ENCODE measurements at places on chromosomes 4 and X.
A peak's percentile ranks its signal among the peaks of the same experiment; 100 is the strongest.

DNA sequence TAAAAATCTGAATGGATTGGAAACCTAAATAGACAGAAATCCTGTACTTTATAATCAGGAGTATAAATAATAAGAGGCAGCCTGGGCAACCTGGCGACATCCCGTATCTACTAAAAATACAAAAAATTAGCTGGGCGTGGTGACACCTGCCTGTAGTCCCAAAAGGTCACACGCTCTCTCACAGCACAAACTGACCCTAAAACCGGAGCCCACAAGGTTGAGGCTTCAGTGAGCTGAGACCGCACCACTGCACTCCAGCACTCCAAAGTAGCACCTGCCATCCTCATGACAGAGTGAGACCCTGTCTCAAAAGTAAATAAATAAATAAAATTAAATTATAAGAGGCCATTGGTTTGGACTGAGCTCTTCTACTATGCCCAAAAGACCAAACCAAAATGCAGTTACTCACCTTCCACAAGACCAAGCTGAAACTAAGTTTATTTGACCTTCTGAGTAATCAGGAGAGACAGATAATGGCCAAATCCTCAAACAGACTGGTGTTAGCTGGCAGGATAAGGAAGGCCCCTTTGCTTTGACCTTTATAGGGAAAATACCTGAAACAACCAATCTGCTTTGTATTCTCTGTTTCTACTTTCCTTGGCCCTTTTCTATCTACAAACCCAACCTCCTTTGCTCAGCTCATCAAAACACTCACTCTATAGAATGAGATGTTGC, 3.2 kb upstream of the GRSF1 start:
- DNase-seq: no peak

- DNase-seq: no peak
Measured at GRCh38 chrX:22467571-22467970, 194.9 kb downstream of the CBLL2 start.

DNA sequence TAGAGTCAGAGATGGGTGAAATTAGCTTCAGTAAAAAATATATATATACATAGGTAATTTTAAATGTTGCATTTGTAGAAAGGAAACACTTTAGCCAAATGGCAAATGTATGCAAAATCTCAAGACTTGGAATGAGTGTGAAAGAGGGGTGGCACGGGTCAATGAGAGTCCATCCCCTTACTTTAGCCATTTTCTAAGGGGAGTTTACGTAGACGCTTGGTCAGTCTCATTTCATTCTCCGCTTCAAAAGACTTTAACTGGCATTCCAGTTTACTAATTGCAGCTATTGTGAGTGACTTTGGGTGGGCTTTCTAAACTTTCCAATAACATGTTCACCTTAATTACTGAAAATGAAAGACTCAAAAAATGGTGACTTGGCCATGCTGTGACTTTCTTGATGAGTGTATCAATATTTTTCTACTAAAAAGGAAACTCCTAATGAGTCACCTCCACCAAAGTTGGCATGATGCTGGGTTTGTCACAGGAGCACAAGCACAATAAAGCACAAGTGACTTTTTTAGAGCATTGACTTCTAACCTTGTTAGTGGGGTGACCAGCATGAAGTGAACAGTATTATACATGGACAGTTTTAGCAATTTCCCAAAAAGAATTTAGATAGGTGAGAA, 356.0 kb upstream of the RASGEF1B start:
- DNase-seq: no peak

DNA sequence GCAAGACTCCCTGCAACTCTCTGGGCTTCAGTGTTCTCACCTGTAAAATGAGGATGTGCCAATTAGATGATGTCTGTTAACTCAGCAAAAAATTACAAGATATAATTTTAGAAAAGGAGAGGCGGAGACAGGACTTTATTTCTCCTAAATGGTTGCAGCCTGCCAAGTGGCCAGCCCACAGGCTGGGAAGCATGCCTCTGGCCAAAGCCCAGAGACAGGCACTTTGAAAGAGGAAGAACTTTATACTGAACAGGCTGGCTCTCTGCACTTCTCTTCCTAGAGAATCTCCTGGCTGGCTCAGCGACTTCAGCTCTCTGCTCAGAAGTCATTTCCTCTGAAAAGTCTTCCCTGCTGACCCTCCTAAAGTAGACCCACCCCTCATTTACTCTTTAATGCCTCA, 3.7 kb downstream of the PRDM5 start:
- no peak for DNase-seq

GRCh38 chr4:128639541-128640270, 169.8 kb upstream of the JADE1 start:
- no peak for DNase-seq

GRCh38 chrX:37776987-37777325, 2.9 kb upstream of the CYBB start:
- no peak for DNase-seq

GRCh38 chrX:125203365-125203736, 116.3 kb upstream of the TEX13C start:
- no peak for DNase-seq

GRCh38 chr4:37953620-37954293, 6.4 kb upstream of the PTTG2 start:
- no peak for DNase-seq

DNA sequence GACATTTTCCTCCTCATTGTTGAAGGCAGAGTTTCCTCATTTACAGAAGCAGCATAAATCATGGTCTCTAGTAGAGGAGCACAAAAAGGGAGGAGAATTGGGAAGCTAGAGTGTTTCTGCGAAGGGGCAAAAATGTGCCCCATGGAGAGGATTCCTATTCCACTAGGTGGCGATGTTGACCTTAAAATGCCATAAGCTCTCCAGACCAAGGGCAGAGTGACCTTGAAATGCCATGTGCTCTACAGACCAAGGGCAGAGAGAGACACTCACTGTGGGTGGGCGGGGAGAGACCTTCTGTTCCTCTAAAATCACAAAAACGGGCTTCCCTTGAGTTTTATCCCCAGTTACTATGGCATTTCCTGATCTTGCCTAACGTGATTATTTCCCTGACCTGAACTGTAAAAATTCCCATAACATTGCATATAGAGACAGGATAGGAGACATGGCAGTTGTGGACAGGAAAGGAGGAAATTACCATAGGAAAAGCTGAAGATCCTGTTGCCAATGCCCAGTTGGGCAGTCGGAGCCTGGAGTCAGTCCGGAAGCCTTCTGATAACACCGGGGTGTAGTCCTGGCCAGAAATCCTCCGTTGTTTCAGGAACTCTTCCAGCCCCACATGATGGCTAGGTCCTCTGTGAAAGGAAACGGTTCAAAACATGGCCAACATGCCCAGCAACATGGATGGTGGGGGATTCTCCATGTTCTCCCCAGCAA, 567.7 kb downstream of the MAGEB5 start:
- DNase-seq: peak; percentile 2

DNA sequence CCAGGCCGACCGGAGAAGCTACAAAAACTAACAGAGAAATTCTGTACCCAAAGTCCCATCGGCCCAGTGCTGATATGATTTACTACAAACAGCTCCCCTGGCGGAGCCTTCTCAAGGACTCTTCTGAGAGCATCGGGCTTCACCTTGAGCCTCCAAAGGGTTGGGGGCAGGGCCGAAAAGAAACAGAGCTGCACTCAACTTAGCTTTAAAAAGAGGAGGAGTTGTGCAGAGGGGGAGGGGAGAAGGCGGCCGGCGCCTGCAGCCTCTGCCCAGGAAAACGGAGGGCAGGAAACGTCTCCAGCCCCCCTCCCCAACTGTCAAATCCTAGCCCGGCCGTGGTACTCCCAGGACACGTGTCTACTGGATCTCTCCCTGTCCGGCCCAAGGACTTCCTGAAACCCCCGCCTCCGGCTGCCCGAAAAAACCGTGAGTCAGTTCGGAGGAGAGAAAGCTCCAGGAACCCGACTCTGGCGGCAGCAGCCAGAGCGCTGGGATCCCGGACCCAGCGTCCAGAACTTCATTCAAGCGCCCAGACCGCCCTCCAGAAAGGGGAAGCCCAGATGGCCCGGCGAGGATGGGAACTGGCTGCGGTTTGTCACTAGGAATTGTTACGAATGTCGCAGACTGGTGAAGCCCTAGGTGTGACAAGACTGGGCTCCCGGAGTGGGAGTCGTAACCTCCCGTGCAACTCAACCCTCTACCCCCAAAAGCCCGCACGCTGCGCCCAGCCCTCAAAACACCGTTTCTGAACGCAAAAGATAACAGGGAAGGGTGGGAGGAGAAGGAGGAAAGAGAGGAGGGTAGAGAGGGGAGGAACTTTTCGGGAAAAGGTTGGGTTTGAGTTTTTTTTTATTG, 973 bp downstream of the ADAMTS3 start:
- DNase-seq: peak; percentile 63

GRCh38 chr4:177066746-177067145, 242.9 kb upstream of the NEIL3 start:
- no peak for DNase-seq

DNA sequence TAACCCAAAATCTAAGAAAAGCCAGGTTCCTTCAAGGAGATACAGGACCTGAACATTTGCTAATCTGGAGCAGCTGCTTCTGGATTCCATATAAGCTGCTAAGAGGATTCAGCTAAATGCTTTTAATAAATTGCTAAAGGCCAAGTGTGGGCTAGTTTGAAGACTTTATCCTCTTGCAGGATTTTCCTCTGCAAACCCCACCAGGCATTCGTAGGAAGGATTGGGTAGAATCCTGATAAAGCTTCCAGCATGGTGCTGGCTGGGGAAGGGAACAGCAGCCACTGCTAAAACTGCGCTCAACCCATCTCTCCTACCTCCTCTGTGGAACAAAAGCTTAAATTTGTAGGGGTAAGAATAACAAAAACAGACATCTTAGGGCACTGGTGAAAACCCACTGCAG, 61.3 kb upstream of the TAB3 start:
- no peak for DNase-seq

DNA sequence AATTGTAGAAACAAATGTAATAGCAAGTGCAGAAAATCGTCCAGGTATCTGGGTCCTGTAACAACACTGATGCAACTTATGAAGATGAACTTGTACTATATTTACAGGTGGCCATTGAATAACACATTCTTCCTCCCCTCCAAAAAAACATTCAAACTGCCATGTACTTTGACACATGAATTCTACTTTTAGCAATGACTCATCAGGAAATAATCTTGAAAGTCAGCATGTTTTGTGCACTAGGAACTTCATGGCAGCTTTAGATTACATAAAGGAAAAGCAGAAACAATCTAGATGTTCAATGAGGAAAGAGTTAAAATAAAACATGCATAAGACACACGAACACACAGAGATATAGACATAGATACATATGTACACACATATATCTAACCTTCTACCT, 2.5 kb downstream of the PABPC1L2A start:
- DNase-seq: no peak

DNA sequence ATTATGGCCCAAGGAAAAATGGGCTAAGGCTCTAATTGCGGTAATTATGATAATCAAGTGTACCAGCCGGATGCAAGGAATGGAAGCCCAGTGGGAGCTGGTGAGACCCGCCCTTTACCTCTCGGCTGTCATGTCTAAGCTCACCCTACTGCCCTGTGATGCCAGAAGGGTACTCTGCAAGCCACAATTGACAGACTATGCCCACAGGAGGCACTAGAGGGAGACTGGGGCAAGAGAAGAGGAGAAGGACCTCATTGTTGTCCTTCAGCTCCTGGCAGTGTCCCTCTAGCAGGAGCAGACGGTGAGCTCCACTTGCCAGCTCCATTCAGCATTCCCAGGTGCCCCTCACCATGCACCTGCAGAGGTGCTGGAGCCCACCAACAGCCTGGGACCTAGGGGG, 141.8 kb downstream of the SMIM20 start:
- DNase-seq: no peak

DNA sequence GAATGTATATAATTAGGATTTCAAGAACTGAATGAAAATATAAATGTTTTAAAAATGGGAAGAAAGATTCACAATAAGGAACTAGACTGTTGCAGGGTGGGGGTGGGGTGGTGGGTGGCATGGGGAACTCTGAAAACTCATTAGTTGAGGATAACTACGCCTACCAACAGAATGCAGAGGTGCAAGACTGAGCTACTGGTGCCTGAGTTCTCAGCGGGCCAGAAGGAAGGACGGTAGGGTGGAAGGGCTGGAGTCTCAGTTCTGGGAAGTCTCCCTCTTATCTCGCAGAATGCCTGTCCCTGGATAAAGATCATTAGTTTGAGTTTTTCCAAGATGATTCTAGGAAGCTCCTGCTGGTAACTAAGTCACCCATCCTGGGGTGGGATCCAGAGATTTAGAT, 1.3 kb upstream of the SOD3 start:
- no peak for DNase-seq

- DNase-seq: no peak
Measured at GRCh38 chr4:54596201-54596600, 61.6 kb upstream of the KIT start.

DNA sequence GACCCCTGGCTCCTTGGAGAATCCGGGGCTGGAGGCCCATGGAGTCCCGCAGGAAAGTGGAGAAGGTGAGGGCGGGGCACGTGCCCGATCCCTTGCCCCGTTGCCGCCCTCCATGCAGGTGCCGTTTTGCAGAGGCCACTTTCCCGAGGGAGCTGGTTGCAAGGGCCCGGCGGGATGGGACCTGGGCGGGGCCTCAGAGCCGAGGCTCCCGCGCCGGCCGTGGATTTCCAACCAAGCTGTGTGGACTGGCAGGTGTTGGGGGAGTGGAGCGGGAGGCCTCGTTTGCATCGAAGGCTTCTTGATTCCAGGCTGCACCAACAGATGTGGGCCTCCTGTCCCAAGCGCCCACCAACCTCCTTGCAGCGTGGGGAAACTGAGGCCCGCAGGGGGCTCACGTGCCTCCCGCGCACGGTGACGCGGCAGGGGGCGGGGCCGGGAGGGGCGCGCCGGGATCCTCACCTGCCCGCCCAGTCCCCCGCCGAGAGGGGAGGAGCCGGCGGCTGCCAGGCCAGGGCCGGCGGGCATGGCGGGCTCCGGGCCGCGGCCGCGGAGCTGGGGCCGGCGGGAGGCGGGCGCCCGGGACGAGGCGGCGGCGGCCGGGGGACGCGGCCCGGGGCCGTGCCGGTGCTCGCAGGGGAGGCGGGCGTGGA, 24.9 kb downstream of the SH3BP2 start:
- no peak for DNase-seq

GRCh38 chr4:57504139-57504538, 394.0 kb upstream of the IGFBP7 start:
- no peak for DNase-seq

DNA sequence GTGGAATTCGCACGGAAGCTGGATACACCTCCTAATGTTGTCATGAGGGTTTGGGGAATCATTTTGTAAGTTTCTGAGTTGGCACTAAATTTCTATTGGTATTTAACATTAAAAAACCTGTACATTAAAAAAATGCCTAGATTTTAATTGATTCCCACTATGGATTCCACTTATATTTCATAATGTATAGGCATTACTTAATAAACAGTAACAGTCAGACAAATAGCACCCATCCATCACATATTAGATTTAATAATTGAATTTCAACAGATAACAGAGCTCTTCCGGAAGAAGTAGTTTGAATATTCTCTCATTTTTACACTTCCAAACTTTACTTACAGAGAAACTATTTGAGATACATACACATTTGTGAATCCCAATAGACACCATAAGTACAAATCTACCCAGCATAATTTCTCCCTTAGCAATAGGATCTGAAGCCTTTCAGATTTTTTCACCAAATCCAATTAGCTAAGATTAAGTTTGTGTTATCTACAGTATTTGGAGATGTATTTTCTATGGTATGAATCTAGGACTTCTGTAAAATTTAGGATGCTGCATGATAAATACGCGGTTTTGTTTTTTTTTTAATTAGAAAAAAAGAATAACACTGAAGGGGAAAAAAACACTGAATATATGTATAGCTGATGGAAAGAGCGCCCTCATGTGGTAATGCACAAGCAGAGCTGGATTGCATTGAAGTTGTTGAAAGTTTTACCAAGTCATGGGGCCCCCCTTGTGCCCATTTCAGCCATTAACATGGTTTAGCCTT, 12.2 kb upstream of the ODAM start:
- no peak for DNase-seq

All from left renal pelvis (tissue), 4 donors.